Activated CD4-positive, alpha-beta T cell treated with anti-CD3 and anti-CD28 coated beads, Interleukin-10, Interleukin-2, amounts not matched to agents 100 ng/mL and 50 ng/mL, durations not matched to agents 16 hours and 8 hours (primary cell): ENCODE measurements at places on chromosomes 7 and 10.

GRCh38 chr10:3723766-3724165 is 61.2 kb downstream of the KLF6 start:
- DNase-seq = no peak

- no peak for DNase-seq
Observed at GRCh38 chr10:91566115-91566514, 66.8 kb downstream of the PPP1R3C start.

GRCh38 chr10:93773120-93773519 is 15.4 kb downstream of the LGI1 start:
- DNase-seq = no peak

DNA sequence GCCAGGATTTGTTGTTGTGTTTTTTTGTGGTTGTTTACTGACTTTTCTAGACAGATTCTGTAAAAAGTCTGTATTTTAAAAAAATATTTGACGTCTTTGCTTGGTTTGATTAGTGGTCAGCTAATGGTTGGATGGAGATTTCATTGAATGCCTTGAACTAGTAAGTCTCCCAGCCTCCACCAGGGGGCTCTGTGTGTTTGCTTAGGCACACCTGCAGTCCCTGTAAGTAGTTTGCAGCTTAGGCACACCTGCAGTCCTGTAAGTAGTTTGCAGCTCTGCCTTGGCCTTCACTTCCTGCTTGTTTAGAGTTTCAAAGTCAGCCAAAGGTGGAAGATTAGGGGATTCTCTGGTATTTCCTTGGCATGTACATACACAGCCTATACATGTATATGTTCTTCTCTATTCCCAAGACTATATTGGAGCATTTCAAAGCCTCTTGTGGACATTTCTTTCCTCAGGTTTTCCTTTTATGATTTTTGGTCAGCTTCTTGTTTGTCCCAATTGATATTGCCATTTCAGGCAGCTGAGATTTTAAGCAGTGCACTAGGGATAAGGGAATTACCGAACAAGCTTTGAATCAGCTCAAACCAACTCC is 101.6 kb downstream of the CCSER2 start:
- peak; percentile 68 for DNase-seq

DNA sequence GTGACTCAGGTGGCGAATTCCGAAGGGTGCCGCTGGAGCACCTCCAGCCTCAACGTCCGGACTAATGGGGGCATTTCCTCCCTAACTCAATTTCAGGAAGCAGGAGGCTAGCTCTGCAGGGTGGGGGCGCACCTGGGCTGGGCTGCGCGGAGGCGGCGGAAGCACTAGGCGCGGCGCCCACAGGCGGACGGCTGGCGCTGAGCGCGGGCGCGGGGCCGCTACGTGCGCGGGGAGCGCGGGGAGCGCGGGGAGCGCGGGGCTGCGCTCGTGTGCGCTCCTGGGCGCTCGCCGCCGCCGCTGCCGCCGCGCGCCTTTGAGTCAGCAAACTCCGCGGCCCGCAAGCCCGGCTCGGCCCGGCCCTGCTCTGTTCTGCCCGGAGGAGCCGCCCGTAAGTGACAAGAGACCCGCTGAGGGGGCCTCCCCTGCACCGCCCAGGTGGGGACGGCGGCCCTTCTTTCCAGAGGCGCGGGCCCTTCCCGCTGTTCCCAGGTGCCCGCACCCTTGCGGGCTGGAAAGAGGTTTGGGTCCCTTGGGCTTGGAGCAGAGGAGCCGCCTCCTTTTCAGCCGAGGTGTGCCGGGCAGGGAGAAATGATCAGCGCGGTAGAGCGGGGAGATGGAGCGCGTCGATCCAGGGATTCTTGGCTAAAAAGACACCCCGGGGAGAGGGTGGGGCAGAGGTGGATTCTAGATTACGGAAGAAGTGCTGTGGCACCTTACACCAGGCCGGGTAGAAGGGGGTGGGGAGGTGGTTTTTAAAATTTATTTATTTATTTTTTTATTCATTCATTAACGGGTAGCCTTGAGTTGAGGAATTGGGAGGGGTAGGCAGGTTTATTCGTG is at the start of gene SNX10:
Gene SNX10 (plus strand): TSS at position 164 of the 840 bp plus-strand sequence. CDS start 54,581 bp downstream, outside the sequence.
- peak; percentile 87 for DNase-seq

DNA sequence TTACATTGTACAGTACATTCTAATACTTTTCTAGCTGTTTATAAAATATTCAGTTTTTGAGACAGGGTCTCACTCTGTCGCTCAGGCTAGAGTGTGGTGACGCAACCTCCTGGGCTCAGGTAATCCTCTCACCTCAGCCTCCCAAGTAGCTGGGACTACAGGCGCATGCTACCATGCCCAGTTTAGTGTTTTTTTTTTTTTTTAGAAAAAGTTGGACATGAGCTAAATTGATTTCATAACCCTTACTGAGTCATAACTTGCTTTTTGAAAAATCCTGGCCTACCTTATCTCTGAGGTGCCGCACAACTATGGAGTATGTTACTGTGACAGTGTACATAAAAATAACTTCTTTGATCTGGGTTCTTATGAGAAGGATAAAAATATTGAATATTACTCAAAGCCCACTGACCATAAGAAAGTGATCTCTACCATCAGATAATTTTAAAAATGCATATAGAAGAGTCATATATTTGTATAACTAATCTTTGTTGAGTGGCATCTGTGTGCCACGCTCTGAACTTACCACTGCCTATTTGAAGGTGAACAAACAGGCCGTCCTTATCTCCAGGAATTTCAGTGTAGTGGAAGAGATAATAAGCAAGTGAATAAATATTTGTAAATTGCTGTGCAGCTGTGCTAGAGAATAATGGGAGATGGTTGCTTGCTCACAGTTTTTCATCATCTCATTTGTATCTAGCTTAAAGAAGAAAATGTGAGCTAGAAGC is 73.2 kb downstream of the PPP1R9A start:
- no peak for DNase-seq

- DNase-seq = no peak
Observed at GRCh38 chr7:138590154-138590553, 111.0 kb downstream of the SVOPL start.

DNA sequence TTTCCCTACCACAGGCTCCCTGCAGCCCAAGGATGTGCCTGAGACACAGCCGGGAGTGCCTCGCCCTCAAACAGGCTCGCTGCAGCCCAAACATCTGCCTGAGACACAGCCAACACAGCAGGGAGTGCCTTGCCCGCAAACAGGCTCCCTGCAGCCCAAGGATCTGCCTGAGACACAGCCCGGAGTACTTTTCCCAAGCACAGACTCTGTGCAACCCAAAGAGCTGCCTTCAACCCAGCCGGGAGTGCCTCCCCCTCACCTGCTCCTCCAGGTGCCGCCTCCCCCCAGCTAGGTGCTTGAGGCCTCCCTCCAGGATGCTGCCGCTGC is 42.9 kb downstream of the ANTXRL start:
- no peak for DNase-seq

GRCh38 chr10:44460416-44460815 is 75.5 kb upstream of the CXCL12 start:
- no peak for DNase-seq

GRCh38 chr10:75379212-75379724 is 22.3 kb downstream of the ZNF503 start:
- DNase-seq = no peak

DNA sequence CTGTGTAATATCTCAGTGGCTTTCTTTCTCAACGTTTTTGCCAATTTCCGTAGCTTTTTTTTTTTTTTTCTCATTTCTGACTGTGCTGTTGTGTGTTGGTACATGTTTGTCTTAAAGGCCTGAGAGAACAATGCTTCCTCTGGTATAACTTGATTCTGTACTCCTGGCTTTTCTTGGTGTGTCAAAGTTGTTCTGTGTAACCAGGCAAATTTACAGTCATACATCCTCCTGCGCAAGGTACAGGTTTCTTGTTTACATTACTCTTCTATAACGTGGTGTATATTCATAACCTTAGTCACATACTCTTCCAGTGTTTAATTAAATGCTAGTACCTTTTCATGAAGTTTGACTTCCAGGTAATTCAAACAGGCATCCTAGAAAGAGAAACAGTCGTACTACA is 8.3 kb upstream of the ARHGAP12 start:
- no peak for DNase-seq

DNA sequence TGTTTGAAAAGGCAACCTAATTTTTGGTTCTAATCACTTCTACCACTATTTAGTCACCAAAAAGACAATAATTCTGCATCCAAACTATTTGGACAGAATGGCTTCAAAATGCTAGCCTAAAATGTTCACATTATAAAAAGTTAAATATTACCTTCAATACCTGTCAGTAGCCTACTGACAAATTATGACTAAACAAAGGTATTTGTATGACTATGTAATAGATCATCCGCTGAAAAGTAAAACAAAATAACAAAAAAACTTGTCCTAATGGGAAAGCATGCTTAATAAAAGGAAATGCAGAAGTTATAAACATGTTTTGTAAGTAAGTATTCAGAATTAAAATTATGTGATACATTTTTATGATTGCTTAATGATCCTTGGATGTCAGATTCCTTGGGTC is 36.6 kb downstream of the CD36 start:
- DNase-seq = no peak

- DNase-seq = no peak
Observed at GRCh38 chr10:20492447-20492846, 404.7 kb downstream of the NEBL start.

- DNase-seq = no peak
Observed at GRCh38 chr7:80942261-80943041, 23.6 kb upstream of the SEMA3C start.

DNA sequence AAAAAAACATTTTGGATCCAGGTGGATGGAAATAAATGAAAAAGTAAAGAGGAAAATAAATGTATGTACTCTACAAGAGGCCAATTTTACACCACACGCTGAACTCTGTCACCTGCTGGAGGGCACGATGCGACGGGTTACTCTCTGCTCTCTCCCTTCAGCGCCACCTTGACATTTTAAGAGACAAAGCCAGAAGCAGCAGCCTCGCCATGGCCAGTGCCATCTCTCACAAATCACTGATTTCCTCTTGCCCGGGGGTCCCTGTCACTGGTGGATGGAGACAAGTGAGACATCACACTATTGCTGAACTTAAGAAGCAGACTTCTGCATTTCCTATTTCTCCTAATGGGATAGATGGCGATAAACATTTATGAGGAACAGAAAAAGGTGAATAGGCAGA is 190.0 kb downstream of the ZMYND11 start:
- no peak for DNase-seq

DNA sequence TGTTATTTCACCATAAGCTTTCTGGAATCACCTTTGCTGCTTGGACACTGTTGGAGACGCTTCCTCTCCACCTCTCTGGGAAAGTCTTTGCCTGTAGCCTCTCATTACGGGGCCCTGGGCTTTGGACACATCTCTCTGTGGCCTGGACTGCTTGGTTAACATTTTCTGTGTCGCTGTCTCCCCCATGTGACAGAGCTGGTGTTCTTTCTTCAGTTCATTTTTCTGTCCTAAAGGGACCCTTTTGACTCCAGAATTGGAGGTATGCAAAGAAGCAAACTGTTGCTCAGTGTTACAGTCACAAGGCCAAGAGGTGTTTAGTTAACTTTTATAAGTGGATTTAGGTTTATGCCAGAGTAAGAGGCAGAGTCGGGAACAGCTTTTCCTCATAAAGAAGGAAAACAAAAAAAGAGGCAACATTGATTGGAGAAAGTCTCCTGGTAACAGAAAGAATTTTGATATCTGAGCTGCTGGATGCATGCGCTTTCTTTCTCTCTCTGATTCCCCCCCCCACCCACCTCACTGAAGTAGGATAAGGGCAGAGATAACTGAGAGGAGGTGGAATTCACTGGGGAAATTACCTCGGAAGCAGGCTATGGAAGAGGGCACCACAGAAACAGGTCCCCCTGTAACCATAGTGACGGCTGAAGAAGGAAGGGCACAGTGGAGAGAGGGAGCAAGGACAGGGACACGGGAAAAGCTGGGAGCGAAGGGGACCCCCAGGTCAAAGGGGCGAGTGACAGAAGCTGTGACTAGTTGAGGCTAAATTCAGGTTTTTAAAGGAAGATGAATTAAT is 57.8 kb downstream of the LGI1 start:
- no peak for DNase-seq

DNA sequence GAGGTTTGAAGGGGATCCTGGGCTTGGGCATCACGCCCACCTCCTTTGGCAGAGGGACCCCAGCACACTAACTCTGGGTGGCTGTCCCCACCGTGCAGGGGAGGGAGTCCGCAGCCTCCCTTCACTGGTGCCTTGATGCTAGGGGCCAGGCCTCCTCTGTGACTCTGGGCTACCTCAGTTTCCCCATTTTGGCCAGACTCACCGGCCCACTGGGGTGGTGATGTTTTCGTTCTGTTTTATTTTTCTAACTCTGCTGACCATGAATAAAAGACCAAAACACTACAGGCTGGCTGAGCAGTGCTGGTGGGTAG is 503 bp upstream of the TRIP6 start:
- no peak for DNase-seq

DNA sequence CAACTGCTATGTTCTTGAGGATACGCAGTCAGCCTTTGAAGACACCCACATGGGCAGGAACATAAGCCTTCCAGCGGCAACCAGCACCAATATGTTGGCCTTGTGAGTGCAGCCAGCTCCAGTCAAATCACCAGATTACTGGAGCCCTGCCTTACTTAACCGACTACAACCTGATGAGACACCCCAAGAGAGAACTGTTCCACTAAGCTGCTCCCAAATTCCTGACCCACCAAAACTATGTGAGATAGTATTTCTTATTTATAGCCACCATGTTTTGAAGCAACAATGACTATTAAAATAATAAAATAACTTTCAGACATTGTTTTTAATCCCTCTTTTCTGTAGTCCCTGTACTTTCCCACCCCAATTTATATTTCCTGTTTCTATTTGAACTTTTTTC is 179.6 kb downstream of the ADK start:
- no peak for DNase-seq

DNA sequence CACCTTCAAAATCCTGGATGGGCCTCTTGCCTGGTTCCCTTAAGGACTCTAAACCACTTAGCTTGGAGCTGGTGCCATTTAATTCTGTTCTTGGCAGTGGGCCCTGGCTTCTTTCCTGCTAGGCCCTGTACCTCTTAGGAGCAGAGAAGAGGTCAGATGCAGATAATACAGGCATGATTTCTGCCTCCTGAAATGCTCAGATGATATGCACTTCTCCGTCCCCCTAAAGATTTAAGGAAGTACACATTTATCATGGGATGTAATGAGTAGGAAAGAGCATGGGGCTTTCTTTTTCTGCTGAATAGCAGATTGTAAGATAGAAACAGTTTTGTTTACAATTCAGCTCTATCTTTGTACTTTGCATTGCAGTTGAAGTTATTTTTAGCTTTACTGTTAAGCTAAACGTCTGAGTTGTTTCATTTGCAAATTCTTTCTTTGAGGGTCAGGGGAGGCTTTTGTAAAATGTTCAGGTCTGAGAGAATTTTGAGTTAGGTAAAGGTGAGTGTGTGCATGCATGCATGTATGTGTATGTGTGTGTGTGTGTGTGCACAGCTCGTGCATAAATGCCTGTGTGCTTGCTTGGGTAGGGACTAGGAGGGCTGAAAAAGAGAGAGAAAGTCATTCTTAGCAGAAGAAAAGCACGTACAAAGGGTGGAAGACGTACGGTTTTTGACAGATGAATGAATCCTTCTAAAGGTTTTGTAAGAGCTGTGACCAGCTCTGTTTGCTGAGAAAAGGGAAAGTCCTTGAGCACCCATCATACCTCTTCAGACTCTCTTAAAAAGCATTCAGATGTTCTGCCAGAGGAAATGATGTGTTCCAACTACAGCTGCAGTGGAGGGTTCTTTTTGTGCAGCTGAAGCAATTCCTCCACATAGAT is 364.2 kb downstream of the AUTS2 start:
- no peak for DNase-seq

- DNase-seq = no peak
Observed at GRCh38 chr7:74542558-74543117, 88.9 kb downstream of the GTF2IRD1 start.
